ENCODE measurements at places on chromosomes 6 and 20.

DNA sequence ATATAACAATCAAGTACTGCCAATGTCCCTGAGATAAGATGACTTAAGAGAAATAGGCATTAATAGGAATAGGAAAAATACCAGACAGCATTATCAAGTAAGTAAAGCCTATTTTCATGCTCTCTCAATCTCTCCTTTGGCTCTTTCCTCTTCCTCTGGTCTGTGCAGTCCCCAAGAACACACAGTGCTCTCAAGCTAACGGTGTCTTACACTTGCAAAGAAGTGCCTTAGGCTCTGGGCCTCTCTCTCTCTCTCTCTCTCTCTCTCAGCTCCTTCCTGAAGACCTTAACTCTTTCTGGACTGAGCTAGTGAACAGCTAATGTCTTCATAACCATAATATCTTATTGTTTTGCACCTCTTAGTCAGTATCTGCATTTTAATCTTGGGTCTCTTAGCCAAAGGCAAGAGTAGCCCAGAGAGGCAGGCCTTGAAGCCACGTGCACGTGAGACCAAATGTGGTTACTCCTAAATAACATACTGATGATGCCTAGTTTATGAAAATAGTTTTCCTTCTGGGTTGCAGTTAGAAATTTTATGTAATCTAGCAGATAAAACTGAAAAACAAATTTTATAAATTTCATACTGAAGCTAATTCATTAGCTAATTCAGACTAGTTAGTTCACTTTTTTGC lies 70.8 kb downstream of the TPD52L1 start:
- DNase-seq: no peak

DNA sequence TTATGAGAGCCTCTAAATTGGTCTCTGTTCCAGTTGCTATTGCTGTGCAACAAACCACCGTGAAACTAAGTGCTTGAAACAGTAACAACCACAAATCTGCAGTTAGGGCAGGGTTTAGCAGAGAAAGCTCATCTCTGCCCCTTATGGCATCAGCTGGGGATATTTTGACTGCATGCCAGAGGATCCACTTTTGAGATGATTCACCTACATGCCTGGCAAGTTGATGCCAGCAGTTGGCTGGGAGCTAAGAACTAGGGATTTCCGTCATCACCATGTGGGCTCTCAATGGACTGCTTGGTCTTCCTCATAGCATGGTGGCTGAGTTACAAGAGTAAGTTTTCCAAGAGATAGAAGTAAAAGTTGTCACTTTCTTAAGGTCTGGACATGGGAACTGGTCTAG lies 35.1 kb downstream of the PLCB4 start:
- DNase-seq: no peak

DNA sequence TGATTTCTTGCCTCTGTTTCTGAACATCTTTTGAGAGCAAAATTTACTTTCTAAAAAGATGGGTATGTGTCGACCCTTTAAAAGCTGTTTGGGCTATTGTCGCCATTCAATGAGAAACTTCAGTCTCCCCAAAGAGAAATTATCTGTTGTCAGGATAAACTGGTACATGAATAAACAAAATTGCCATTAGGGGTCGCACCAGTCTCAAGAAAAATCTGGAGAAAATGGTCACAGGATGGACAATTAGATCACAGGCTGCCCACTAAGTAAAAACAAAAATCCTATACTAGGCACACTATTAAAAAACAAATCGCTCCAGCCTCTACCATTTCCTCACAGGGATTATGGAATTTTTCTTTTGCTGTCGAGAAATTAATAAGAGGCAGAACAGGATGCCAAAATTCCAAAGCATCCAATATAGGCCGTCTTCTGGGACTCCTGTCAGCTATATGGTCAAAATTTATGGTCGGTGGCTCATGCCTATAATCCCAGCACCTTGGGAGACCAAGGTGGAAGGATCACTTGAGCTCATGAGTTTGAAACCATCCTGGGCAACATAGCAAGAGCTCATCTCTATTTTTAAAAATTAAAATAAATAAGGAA lies 5.5 kb upstream of the HLA-E start:
- DNase-seq: peak; percentile 79

DNA sequence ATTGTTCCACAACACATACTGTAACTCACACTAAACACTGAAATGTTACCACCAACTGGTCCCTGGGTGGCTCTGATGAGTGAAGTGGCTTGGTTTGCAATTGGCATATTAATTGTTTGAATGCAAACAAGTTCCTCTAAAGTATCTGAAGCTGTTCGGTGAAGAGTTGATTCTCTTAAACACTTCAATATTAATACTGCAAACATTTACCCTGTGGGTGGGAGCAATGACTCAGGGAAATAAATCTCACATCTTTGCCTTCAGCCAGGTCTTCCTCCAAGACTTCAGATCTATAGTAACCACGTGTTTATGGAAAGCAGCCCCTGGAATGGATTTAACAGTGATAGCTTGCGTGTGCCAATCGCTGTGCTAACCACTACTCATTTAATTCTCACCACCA lies 176.0 kb downstream of the MAFB start:
- DNase-seq: no peak

DNA sequence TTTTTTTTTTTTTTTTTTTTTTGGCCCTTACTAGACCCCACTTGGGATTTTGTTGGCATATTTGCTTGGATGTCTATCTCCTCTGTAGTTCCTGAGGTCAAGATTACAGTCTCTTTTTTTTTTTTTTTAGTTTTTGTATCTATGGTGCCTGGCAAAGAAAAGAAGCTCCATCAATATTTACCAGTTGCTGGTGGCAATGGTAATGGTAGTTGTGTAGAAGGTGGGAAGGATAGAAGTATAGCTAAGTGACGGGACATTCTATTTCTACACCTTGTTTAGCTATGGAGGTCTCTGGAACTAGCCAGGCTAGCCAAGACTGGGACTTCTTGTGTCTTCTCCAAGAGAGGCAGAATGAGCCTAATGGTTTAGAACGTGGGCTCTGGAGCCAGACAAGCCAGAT lies 42.2 kb upstream of the TNFAIP3 start:
- no peak for DNase-seq

- DNase-seq: no peak
Measured at GRCh38 chr6:136184738-136185137, 65.4 kb downstream of the MTFR2 start.

GRCh38 chr20:51022803-51023616 lies at the start of gene KCNG1:
Gene KCNG1 (minus strand): TSS chr20:51023107. CDS start chr20:51010338, 12,769 bp downstream.
- no peak for DNase-seq

DNA sequence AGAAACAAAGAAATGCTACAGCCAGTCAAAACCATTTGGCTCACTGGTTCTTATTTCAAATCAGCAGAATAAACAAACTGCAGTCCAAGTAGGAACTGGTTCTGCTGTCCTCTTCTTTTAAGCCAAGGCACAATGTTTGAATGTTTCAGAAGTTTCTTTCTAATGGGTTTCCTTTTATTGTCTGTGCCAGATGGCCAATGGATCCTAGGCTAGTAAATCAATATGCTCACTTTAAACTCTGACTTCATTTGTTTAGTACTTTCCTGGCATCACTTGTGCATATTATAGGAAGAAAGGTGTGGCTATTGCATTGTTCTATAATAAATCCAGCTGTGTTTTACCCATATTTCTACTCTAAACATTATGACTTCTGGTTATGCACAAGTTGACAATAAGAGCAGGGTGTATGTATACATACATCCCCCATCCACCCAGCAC lies 99.7 kb upstream of the PLCB4 start:
- no peak for DNase-seq

All from GM12865 (cell line).